ENCODE measurements at places on chromosomes 16 and 17.

GRCh38 chr16:66146798-66147197 lies 219.7 kb upstream of the CDH5 start:
- no peak for DNase-seq

DNA sequence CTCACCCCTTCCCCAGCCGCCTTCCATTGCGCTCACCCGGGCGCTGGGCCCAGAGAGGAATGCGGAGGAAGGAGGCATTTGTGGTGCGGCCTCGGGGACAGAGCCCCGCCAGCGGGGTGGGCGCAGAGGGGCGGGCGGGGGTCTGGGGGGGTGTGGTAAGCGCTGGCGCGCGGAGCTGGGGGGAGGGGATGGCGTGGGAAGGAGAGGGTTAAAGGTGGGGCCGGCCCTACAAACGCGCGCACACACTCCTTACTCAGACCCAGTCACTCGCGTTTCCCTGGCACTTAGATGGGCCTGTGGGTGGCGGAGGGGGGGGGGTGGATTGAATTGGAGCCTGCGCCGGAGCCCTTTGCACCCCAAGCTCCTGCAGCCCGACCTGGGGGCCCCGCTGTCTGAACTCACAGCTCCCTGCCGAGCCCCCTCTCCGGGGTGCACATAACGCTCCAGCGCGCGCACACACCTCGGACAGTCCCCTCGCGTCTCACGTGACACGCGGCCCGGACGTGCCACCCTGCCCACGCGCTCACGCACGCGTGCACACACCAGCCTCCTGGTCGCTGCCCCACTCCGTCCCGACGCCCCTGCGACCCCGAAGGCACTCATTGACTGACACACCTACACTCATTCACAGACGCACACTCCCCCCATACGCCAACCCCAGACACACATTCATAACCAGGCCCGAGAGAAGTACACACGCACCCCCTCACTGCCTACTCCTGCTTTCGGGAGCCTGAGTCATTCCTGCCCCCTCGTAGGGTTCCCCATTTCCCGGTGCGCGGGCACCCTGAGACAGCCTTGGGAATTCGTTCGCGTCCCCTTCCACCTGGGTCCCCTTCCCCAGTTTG lies 844 bp downstream of the TBKBP1 start:
- no peak for DNase-seq

- no peak for DNase-seq
Measured at GRCh38 chr17:40248507-40248906, 29.4 kb downstream of the WIPF2 start.

DNA sequence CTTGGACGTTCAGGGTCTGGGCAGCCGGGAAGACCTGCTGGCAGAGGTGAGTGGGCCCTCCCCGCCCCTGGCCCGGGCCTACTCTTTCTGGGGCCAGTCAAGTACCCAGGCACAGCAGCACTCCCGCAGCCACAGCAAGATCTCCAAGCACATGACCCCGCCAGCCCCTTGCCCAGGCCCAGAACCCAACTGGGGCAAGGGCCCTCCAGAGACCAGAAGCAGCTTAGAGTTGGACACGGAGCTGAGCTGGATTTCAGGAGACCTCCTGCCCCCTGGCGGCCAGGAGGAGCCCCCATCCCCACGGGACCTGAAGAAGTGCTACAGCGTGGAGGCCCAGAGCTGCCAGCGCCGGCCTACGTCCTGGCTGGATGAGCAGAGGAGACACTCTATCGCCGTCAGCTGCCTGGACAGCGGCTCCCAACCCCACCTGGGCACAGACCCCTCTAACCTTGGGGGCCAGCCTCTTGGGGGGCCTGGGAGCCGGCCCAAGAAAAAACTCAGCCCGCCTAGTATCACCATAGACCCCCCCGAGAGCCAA lies 8.6 kb upstream of the ABCC3 start:
- DNase-seq = peak; percentile 40

DNA sequence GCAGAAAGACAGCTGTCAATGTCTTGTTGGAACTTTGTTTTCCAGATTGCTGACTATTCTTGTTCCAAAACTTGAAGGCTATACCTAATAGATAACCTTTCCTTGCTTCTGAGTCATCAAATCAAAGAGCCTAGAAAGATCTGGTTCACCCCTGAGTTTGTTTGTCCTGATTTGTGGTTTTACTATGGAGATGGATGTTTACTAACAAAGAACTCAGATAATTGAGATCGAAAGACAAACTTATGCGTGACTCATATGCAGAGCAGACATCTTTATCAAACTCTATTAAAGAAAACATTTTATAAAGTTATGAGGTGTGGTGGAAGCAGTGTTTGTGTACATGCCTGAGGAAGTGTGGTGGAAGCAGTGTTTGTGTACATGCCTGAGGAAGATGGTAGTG lies 311.1 kb upstream of the TBX2 start:
- no peak for DNase-seq

DNA sequence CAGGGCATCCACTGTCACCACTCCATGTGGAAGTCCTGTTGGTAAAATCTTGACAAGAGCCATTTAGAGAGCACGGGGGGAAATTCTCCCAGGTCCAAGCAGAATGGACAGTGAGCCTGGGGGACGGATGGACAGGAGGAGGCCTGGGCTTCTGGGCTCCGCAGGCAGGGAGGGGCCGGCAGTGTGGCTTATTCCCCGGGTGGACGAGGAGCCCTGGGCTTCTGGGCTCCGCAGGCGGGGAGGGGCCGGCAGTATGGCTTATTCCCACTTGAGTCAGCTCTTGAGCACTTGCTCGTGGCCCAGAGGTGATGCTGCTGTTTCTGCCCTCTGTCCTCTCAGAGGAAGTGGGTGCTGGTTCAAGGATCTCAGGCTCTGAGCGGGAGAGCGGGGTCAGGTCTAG lies 22.2 kb upstream of the RPL13 start:
- DNase-seq = no peak

- no peak for DNase-seq
Measured at GRCh38 chr16:59950431-59950830, 1216.3 kb upstream of the GOT2 start.

- no peak for DNase-seq
Measured at GRCh38 chr17:77722366-77722765, 236.1 kb upstream of the TNRC6C start.

GRCh38 chr17:20010936-20011335 lies 1.8 kb downstream of the SPECC1 start:
- no peak for DNase-seq

DNA sequence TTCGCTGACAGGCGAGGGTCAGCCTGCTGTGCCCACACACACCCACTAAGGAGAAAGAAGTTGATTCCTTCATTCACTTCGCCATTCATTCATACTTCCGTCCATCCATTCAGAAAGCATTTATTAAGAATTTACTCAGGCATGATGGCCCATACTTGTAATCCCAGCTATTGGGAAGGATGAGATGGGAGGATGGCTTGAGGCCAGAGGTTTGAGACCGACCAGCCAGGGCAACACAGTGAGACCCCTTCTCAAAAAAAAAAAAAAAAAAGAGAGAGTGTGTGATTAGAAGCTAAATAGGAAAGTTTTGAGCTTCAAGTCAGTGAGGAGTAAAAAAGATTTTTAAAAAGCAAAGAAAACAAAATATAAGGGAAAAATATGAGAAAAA lies 8.7 kb downstream of the CES2 start:
- DNase-seq = no peak

- DNase-seq = no peak
Measured at GRCh38 chr17:80955671-80956280, 35.9 kb upstream of the CHMP6 start.

DNA sequence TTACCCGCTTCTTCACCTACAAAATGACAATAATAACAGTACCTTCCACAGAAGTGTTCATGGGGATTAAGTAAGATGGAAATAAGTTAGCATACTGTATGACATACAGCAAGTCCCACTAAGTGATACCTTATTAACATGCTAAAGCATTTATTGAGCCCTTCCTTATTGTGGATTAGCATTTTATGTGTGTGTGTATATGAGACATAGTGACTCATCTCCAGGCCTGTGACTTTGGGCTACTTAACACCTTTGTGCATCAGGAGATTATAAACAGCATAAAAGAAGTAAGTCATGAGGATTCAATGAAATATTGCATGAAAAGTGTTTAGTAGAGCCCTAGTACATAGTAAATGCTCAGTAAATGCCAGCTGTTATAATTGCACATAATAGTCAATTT lies 52.9 kb downstream of the CA10 start:
- no peak for DNase-seq

DNA sequence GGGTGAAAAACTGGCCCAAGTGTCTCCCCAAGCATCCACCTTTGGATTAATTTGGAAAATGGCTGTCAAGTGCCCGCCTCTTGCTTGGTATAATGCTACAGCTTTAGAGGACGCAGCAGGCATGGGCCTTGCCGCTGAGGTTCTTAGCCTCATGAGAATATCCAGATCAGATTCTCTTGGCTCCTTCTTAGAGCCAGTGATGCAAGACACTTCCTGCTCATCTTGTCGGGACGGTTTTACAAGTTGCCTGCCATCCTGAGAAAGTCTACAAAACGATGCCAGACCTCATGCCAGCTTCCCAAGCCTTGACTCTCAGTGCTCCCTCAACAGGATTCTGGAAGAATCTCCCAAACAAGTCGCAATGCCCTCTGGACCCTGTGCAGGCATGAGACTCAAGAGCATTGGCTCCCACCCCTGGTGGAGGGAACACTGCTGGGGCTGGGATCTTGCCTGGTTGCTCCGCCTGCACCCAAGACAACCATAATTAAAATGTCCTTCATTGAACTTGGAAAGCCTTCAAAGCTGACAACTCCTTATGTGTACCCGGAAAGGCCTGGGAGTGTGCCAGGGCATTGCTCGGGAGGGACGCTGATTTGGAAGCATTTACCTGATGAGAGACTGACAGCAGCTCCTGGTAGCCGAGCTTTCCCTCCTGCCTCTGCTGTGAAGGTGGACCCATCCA lies 25.8 kb upstream of the STH start:
- DNase-seq = no peak

- no peak for DNase-seq
Measured at GRCh38 chr16:11393861-11394592, 48.8 kb downstream of the RMI2 start.

DNA sequence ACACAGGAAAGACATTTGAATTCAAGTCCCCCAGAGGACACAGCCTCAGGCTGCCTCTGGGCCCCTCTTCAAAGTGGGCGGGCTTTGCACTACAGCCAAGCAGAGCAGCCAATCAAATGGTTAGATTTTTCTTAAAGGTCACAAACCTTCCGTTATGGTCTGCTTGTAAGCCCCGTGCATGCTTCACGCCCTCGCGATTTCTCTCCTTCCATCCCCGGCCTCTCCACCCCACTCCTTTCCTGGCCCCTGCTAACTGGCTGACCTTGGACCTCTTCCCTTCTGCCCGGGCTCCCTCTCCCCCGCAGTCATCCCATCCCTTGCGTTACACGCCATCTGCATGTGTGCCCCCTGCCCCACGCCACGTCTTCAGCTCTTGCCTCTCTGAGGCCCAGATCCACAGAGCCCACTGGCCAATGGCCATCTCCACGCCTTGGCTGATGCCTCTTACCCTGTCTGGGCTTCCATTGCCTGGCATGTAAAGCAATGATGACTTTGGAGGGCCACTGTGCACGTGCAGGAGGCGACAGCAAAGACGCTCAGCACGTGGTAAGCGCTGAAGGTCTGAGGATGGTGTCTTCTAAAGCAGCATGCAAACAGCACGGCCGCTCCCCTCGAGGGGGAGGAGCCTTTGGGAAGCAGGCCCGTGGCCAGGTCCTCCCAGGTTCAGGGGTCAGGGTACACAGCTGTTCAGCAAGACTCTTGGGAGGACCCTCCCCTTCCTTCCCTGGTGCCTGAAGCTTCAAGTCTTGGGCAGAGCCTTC lies 86.8 kb downstream of the ZDHHC7 start:
- DNase-seq = no peak

DNA sequence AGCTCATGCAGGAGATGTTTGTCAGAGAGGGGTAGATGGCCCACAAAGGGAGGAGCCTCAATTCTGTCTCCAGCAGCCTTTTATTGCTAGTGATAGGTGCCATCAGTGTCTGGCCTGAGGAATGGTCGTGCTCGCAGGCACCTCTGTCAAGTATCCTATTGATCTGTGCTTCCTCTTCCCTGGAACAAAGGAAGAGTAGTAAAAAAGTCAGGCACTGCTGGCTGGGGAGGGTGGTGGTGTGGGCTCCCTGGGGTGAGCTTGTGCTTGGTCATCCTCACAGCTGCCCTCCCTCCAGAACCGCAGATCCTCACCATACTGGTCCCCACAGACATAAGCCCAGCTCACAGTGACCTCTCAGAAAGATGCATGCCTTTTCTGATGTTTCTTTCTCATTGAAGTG lies 15.0 kb upstream of the SALL1 start:
- DNase-seq = no peak

DNA sequence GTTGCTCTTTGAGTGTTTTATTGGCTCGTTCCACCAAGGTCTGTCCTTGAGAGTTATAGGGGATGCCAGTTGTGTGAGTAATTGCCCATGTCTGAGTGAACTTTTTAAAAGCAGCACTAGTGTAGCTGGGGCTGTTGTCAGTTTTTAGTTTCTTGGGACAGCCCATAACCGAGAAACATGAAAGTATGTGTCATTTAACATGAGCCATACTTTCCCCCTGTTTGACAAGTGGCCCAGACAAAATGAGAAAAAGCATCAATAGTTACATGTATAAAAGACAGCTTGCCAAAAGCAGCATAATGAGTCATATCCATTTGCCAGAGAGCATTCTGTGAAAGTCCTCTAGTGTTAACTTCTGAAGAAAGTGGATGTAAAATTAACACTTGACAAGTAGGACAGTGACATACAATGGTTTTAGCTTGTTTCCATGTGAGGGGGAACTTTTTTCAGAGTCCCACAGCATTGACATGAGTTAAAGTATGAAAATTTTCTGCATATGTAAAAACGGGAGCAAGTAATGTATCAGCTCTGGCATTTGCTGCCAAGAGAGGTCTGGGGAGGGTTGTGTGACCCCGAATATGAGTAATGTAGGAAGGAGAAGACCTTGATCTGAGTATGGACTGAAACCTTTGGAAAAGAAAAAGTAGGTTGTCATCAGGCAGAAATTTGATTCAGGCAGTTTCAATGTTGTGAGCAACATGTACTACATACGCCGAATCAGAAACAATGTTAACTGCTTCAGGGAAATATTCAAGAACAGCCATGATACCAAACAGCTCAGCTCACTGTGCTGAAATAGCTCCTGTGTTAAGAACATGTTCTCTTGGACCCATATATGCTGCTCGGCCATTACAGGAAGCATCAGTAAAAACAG lies 56.8 kb upstream of the ARL4D start:
- DNase-seq = no peak

- DNase-seq = no peak
Measured at GRCh38 chr16:14168146-14168545, 97.0 kb downstream of the MRTFB start.

DNA sequence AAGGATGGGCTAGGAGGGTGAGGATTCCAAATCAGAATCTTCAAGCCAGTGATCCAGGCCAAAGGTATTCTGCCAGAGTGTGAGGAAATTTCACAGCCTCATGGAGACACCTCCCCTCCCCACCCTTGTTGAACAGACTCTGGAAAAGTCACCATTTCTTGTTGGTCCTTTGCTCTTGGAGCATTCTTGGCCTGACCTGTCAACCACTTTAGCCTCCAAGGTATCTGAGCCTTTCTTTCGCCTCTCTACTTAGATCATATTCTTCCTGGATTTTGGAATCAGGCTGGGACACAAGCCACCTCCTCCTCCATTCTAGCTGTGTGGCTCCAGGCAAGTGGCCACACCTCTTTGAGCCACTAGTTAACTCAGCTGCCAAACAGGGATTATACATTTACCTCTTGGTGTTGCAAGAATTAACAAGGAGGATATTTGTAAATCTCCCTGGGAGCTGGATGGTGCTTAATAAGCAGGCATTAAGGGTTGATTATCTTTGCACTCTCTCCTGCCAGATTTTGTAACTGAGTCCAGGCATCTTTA lies 193.5 kb downstream of the WWOX start:
- DNase-seq = no peak

Data from activated effector memory CD4-positive, alpha-beta T cell treated with Interleukin-2 at 50 U/mL for 16 hours (primary cell).